ENCODE measurements at places on chromosomes 2 and 18.

DNA sequence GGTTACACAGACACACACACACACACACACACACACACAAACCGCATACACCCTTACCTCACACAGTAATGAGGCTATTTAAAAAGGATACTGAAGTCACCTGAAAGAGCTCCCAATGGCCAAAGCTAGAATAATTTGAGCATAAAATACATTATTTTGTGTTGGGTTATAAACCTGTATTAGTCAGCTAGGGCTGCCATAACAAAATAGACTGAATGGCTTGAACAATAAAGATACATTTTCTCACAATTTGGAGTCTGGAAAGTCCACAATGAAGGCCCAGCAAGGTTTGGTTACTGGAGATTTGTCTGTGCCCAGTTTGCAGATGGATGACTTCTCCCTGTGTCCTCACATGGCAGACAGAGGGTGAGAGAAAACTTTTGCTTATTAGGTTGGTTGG, 605.4 kb upstream of the REG3G start:
- no peak for DNase-seq

DNA sequence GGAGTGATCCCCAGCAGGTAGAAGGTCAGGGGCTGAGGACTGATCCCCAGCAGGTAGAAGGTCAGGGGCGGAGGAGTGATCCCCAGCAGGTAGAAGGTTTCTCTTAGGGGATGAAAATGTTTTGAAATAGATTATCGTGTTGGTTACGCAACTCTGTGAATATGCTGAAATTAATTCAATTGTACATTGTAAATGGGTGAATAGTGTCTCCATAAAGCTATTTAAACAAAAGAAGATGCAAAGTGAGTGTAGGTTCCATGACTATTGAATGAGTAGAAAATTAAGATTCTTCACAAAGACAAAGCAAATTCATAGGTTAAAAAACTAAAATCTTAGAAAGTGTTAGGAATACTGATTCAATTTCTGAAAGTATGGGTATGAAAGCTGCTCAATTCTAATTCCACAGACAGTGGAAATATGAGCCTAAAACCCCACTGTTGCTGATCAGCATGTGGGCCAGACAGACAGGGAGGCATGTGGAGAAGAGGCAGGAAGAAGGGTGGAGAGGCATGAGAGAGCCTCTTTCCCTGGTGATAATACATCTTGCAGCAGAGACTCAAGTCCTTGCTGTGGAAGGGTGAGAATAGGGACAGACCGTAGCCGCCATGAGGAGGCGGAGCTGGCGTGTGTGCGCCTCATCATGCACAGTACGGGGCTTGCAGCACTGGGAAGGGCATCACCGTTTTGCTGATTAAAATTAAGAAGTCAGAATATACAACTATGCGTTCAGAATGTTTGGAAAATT, 85.9 kb upstream of the NFATC1 start:
- no peak for DNase-seq

GRCh38 chr2:226673314-226673723, 126.3 kb downstream of the IRS1 start:
- DNase-seq, result no peak

DNA sequence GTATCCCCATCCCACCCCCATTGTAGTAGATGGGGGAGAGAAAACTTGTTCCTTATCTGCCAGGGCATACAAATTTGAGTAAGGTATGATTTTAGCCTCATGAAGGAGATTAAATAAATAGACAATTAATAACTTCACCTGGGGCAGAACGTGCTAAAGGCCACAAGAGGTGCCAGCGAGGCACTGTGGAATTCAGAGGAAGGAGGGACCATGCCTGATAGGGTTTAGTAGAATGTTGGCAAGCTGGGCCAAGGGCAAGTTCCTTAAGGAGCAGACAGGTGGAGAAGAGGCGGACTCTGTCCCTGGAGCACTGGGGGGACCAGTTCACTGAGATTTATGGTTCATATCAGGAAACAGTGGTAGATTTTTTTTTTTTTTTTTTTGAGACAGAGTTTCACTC, 22.5 kb downstream of the STAMBP start:
- peak; percentile 20 for DNase-seq

GRCh38 chr18:55491616-55492015, 96.4 kb downstream of the TCF4 start:
- DNase-seq, result no peak

GRCh38 chr2:9204939-9205338, 1.7 kb upstream of the ASAP2 start:
- DNase-seq, result no peak

DNA sequence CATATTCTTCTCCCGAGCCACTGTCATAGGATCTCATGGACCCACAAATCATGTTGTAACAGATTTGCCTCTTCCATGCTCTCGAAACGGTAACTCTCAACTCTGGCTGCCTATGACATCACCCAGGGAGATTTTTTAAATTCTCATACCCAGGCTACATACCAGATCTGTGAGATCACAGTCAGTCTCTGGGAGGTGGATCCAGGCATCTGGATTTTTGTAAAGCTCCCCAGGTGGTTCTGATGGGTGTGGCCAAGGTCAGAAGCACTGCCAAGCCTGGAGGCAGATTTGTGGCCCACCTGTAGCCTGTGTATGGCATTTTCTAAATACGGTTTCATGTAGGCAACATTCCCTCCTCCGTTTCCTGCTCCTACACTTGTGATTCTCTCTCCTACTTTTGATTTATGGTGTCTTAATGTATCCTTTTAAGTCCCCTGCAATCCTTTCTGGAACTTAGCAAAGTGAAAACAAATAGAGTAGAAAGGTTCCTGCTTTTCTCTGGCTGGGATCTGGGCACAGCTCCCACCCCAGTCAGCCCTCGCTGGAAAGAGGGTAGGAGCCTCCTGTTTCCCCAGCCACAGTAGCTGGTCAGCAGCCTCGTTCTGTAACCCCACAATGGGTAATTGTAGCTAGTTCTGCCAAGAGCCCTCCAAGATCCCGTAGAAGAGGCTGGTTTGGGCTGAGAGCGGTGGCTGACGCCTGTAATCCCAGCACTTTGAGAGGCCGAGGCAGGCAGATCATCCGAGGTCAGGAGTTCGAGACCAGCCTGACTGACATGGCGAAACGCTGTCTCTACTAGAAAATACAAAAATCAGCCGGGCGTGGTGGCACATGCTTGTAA, 96.2 kb downstream of the KLHL29 start:
- no peak for DNase-seq

- no peak for DNase-seq
Observed at GRCh38 chr2:53583583-53583982, 184.0 kb upstream of the CHAC2 start.

GRCh38 chr2:162317861-162318327, 590 bp downstream of the IFIH1 start:
- no peak for DNase-seq

DNA sequence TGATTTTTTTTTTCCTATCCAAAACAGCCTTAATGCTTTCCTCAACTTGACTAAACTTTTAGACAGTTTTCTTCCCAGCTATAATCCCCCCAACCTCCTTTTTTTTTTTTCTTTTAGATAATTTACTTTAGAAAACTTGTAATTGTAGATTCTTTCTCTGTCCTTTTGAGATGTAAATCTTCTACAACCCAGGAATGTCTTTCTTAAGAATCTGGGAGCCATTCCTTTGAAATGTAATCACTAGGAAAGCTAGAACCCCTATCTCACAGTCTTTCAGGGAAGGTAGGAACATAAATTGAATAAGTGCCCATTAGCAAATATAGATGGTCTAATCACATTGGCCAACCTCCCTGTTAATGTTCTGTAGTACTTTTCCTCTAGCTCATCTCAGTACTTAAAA, 285.4 kb downstream of the NUP35 start:
- no peak for DNase-seq

DNA sequence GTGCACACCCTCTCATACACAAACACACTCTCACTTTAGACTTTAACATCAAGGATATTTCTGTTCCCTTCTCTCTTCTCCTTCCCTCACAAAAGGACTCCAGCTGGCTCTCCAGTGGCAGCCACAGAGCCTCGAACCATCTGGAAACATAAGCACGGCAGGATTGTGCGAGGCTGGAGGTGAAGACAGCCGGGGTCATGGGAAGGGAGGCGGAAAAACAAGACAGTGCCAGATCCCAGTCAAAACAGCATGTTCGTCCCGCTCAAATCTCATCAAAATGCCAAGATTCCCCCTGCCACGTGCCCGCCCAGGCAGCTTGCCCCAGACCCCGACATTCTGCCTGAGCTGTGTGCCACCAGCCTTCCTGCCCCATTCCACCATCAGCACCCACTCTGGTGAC, 180.3 kb downstream of the ZBTB7C start:
- no peak for DNase-seq

- DNase-seq, result no peak
Observed at GRCh38 chr18:55634545-55634944, 46.6 kb upstream of the TCF4 start.

GRCh38 chr18:49022311-49023161, 71.8 kb upstream of the SMAD7 start:
- DNase-seq, result no peak

DNA sequence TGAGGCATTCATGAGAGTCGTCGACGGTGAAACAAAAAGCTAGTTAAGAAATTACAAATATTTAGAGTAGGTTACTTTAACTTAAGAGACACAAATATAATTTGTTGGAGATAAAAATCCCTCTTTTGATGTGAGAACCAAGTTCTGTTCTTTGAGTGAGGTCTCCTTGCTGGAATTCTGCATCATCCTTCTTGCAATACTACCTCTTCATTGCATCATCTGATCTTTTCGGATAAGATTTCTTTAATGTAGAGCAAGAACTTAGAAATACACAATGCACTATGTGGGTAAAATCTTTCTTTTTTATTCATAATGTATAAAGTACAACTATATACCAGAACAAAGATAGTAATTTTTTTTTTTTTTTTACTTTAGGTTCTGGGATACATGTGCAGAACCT, 118.4 kb downstream of the ARL4C start:
- no peak for DNase-seq

- no peak for DNase-seq
Observed at GRCh38 chr18:39705362-39705761, 2139.8 kb upstream of the CELF4 start.

- no peak for DNase-seq
Observed at GRCh38 chr2:235498541-235498940, 4.7 kb downstream of the AGAP1 start.

GRCh38 chr2:241317391-241317790, 1.7 kb downstream of the SEPTIN2 start:
- DNase-seq, result no peak

GRCh38 chr18:77108821-77109647, 23.5 kb downstream of the MBP start:
- no peak for DNase-seq

- DNase-seq, result no peak
Observed at GRCh38 chr2:158112992-158113391, 11.3 kb downstream of the UPP2 start.

GRCh38 chr18:58416704-58417683, 211.9 kb downstream of the ALPK2 start:
- no peak for DNase-seq

DNA sequence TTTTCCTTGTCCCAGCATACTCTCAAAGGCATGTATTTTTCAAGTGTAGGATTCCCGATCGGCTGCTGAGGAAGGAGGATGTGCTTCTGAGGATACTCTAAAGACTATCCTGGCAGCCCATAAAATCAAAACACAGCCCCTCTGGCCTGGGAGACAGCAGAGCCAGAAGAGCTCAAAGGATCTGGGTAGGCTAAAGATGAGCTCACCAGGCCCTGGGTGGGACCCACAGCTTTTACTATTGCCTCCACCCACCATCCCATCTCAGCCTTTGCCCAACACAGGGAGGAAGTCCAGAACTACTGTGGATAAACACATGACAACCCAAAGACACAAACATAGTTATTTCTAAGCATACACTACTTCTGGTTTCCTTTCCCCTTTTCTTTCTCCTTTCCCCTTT, 79.1 kb upstream of the ZFP36L2 start:
- no peak for DNase-seq

GRCh38 chr18:54284981-54285785, 15.9 kb downstream of the POLI start:
- DNase-seq, result peak; percentile 35

DNA sequence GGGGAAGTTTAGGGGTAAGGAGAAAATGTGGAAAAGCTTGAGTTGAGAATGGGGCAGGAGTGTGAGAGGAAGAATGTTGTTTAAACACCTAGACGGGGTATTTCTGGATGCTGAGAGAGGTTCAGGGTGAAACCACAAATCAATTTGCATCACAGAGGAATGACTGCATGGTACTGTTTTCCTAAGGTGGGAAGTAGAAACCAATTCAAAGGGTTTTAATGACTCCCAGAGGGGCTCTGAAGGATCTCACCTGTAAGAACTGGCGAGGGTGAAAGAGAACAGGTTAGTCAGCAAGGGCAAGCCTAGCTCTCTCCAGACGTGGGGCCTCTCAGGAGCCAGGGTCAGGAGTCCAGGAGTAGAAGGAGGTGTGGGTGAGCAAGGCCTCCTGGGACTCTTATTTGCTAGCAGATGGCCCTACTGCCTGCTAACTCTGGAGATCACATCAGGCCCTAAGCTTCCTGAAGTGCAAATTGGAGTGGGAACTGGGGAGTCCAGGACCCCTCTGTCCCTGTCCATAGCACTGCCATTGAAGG, 133.0 kb upstream of the CELF4 start:
- no peak for DNase-seq

- DNase-seq, result no peak
Observed at GRCh38 chr2:60959501-60959900, 58.0 kb upstream of the PEX13 start.

GRCh38 chr18:57085371-57085770, 61.5 kb upstream of the BOD1L2 start:
- no peak for DNase-seq

GRCh38 chr2:70005752-70006446, 44.5 kb upstream of the ASPRV1 start:
- no peak for DNase-seq

DNA sequence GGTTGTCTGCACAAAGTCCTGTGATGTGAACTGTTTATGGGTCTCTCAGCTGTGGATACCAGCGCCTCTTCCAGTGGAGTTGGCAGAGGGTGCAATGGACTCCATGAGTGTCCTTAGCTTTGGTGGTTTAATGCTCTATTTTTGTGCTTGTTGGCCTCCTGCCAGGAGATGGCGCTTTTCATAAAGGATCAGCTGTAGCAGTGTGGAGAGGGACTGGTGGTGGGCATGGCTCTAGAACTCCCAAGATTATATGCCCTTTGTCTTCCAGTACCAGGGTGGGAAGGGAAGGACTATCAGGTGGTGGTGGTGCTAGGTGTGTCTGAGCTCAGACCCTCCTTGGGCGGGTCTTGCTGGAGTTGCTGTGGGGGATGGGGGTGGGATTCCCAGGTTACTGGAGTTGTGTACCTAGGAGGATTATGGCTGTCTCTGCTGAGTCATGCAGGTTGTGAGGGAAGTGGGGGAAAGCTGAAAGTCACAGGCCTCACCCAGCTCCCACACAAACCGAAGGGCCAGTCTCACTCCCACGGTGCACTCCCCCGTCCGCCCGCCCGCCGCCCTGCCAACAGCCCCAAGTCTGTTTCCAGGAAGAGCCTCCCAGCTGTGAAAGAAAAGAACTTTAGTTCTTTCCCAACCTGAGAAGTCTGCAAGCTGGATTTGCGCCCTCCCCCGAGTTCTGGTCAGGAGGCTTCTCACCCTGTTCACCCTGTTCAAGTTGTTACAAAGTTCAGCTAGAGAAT, 108.1 kb downstream of the MARCO start:
- DNase-seq, result no peak

All from CD4-positive, CD25-positive, alpha-beta regulatory T cell (primary cell).